Nephron progenitor cell (in vitro differentiated cells): ENCODE measurements at places on chromosomes 1 and 21.
A peak's percentile ranks its signal among the peaks of the same experiment; 100 is the strongest.

DNA sequence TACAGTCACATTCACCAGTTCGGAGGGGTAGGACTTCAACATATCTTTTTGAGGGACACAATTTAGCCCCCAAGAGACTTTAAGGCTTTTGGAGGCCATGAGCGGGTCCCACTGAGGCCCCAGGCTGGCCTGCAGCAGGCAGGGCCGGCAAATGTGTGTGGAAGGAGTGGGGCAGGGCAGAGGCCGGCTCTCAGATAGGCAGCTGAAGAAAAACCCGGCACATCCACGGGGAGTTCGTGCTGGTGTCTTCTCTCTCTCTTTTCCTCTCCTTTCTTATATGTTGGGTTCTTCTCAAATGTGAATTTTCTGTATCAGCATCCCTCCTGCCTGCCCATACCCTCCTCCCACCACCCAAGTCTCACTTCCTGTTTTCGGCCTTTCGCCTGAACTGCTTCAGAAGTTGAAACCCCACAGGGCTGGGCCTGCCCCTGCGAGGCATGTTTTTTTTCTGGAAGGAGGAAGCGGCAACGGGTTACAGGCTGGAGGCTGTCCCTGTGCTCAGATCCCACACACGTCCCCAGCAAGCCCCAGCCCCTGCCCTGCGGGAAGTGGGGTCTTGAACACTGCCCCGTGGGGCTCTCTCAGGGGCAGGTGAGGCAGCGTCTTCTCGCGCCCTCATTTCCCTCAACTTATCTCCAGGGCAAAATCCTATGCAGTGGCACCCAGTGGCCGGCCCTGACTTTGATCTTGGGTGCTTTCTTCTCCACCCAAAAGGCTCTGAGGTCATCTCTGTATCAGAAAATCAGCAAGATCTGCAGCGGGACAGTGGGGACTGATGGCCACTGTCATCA, 9.7 kb upstream of the UMODL1 start:
- peaks cover 40% of the 10 kb centered on the region for H3K27me3 ChIP-seq
- H3K27ac ChIP-seq, result no peak overlapping the region
- no peak for DNase-seq
- H3K36me3 ChIP-seq, result no peaks in the 10 kb centered on the region

DNA sequence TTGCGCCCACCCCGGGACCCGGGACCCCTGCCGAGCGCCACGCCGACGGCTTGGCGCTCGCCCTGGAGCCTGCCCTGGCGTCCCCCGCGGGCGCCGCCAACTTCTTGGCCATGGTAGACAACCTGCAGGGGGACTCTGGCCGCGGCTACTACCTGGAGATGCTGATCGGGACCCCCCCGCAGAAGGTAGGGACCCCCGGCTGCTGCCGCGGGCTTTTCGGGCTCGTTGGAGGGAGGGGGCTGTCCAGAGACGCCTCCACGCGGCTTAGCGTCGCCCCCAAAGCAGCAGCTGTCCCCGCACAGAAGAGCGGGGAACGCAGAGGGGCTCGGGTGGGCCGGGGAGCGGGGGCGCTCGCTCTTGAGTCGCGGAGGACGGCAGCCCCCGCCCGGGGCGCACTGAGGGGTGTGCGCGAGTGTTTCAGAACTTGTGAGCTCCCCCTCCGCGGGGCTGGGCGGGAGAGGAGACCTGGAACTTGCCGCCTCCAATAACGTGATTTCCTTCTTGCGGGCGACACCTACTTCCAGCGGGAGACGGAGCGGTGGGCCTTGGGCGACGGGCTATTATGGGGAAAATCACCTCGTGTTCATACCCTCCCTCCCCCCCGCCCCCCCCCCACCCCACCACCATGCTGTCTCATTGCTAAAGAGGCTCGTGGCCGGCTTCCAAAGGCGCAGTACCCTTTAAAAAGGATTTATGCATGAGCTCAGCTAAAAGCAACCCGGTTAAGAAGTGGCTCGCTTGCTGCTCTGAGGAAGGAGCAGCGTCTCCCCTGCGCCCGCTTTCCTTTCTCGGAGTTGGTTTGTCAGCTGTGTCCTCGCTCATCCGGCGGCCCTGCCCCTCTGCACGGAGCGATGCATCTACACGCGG, 664 bp downstream of the BACE2 start:
- no peaks in the 10 kb centered on the region for H3K36me3 ChIP-seq
- H3K27me3 ChIP-seq, result peaks cover 59% of the 10 kb centered on the region
- peak; percentile 59 for DNase-seq

GRCh38 chr1:31515056-31515775, 61.1 kb upstream of the TINAGL1 start:
- peak overlapping the region; percentile 16 for H3K27ac ChIP-seq
- no peak overlapping the region for H3K4me3 ChIP-seq
- H3K27me3 ChIP-seq, result peaks cover 12% of the 10 kb centered on the region
- H3K4me1 ChIP-seq, result peaks cover 7% of the 10 kb centered on the region

DNA sequence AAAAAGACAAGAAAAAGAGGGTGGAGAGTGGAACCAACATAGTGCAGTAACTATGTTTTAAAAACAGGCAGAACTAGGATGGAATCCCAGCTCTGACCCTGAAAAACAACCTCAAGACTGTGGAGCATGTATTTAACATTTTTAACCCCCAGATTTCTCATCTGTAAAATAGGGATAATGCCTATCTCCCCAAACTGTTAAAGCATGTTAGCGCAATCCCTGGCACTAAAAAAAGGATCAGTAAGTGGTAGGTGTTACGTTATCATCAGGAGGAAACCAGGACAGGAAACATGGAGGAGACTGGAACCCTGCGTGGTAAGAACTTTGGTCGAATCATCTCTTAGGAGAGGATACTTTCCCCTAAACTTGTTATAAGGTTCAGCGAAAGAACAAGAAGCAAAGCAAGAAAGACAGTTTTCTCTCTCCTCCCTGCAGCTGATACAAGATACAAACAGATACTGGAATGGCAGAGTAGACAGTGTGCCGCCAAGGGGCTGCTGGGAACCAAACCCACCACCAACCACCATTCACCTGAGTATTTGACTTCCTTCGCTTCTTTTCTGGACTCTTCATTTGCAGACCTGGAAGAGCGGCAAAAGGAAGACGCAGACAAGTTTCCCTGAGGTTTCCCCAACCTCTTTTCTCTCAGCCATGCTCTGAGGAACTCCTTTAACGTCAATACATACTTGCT, 991 bp downstream of the PYGO2 start:
- DNase-seq, result no peak
- peak overlapping the region; percentile 97 for H3K27ac ChIP-seq
- H3K4me1 ChIP-seq, result peaks cover 57% of the 10 kb centered on the region
- H3K36me3 ChIP-seq, result peaks cover 24% of the 10 kb centered on the region

- H3K4me1 ChIP-seq, result peaks cover 23% of the 10 kb centered on the region
- no peak overlapping the region for H3K4me3 ChIP-seq
- peaks cover 34% of the 10 kb centered on the region for H3K36me3 ChIP-seq
- DNase-seq, result no peak
- H3K27ac ChIP-seq, result peak overlapping the region; percentile 14
- no peaks in the 10 kb centered on the region for H3K27me3 ChIP-seq
These were observed 9.8 kb downstream of the FBXO42 start for GRCh38 chr1:16342331-16343062.

- H3K27me3 ChIP-seq, result no peaks in the 10 kb centered on the region
- no peak overlapping the region for H3K4me3 ChIP-seq
- H3K4me1 ChIP-seq, result no peaks in the 10 kb centered on the region
These were observed 135.9 kb upstream of the CHRM3 start for GRCh38 chr1:239250353-239251035.

GRCh38 chr21:46111857-46112724, 14.2 kb downstream of the COL6A2 start:
- H3K4me3 ChIP-seq, result no peak overlapping the region
- no peak for DNase-seq
- no peaks in the 10 kb centered on the region for H3K27me3 ChIP-seq
- no peaks in the 10 kb centered on the region for H3K4me1 ChIP-seq

DNA sequence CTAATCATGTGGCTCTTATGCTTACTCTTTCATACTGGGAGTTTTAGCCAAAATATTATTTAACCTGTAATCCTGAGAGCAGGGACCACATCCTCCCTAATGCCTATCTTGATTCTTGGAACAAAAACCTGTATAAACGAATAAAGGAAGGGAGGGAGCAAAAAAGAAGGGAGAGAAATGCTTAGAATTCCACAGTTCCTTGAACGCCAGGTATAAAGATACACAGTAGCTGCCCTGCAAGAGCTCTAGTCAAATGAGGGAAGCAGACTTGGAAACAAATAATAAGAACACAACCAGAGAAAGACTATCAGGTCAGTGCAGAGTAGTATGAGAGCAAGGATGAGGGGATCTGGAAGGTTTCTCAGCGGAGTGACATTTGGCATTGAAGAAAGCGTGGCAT, 116.3 kb downstream of the SLC30A10 start:
- H3K4me1 ChIP-seq, result peaks cover under 1% of the 10 kb centered on the region
- H3K27me3 ChIP-seq, result peaks cover 15% of the 10 kb centered on the region
- H3K27ac ChIP-seq, result no peak overlapping the region
- DNase-seq, result no peak
- no peaks in the 10 kb centered on the region for H3K36me3 ChIP-seq
- no peak overlapping the region for H3K4me3 ChIP-seq

DNA sequence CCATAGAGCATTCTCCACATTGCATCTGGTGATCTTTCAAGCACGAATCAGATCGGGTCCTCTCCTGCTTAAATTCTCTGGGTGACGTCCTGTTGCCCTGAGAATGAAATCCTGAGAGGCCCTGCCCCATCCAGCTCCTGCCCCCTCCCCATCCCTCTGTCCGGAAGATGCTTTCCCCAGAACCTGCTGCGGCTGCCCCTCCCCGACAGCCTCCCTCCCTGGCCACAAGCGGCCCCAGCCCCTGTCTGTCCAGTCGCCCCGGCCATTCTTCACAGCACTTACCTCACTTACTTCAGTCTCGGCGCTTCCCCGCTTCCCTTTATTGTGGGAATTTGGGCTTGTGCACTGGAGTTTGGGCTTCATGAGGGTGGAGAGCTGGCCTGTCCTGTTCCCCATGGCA, 40.3 kb downstream of the TAS1R2 start:
- peak overlapping the region; percentile 28 for H3K4me3 ChIP-seq
- H3K36me3 ChIP-seq, result no peaks in the 10 kb centered on the region
- H3K27ac ChIP-seq, result no peak overlapping the region
- no peak for DNase-seq

DNA sequence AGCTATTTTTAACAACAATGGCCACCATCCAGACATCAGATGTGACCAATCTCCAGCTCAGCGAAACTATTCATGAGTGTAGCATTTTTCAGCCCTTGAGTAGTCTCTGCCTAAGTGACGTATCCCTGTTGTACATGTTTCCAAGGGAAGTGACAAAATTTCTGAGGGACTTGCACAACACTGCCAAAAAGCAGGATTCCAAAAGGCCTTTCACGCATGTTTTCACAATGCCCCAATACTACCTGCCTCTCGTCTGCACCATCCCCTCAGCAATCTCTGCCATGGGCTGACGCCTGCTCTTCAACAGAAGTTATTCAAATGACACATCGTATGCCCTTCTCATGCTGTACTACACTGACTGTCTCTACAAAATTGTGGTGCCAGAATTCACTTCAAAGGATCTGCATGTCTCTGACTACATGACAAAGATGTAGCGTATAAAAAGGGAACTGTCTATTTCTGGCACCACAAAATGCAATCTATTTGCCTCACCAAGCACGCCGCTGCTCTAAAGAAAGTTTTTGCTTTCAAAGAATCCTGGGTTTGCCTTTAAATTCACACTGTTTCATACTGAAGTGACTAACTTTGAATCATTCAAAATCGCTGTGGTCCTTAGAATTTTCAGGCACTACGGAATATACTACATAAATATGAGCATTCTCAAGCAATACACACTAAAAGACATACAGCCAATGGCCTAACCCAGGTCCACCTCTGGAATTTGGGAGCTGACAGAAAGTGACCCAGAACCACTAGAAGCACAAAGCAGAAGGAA, 32.9 kb downstream of the JAK1 start:
- no peaks in the 10 kb centered on the region for H3K36me3 ChIP-seq
- no peak overlapping the region for H3K27ac ChIP-seq
- H3K27me3 ChIP-seq, result no peaks in the 10 kb centered on the region
- H3K4me3 ChIP-seq, result no peak overlapping the region
- DNase-seq, result no peak

- no peaks in the 10 kb centered on the region for H3K4me1 ChIP-seq
- no peak overlapping the region for H3K27ac ChIP-seq
- DNase-seq, result no peak
These were observed 500.7 kb downstream of the LMO4 start for GRCh38 chr1:87829360-87829759.

DNA sequence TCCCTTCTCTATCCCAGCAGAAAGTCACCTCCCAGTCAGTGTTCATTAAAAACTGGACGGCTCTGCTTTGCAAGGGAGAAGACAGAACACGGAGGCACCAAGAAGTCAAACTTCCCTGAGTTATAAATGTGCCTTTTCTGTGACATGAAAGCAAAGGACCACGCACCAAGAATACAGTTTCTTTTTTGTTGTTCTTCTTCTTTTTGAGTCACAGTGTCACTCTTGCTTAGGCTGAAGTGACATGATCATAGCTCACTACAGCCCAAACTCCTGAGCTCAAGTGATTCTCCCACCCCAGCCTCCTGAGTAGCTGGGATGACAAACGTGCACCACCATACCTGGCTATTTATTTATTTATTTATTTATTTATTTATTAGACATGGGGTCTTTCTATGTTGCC, 22.7 kb downstream of the GLUL start:
- no peak overlapping the region for H3K27ac ChIP-seq
- no peak for DNase-seq
- H3K27me3 ChIP-seq, result peaks cover 9% of the 10 kb centered on the region

GRCh38 chr1:51558375-51558924, 39.4 kb upstream of the EPS15 start:
- H3K4me1 ChIP-seq, result peaks cover 11% of the 10 kb centered on the region
- H3K27ac ChIP-seq, result no peak overlapping the region
- no peak for DNase-seq
- no peaks in the 10 kb centered on the region for H3K36me3 ChIP-seq

- no peak overlapping the region for H3K4me3 ChIP-seq
- H3K36me3 ChIP-seq, result no peaks in the 10 kb centered on the region
- H3K4me1 ChIP-seq, result no peaks in the 10 kb centered on the region
- H3K27ac ChIP-seq, result no peak overlapping the region
- peaks cover 3% of the 10 kb centered on the region for H3K27me3 ChIP-seq
These were observed 8.5 kb upstream of the AKNAD1 start for GRCh38 chr1:108865316-108865910.

DNA sequence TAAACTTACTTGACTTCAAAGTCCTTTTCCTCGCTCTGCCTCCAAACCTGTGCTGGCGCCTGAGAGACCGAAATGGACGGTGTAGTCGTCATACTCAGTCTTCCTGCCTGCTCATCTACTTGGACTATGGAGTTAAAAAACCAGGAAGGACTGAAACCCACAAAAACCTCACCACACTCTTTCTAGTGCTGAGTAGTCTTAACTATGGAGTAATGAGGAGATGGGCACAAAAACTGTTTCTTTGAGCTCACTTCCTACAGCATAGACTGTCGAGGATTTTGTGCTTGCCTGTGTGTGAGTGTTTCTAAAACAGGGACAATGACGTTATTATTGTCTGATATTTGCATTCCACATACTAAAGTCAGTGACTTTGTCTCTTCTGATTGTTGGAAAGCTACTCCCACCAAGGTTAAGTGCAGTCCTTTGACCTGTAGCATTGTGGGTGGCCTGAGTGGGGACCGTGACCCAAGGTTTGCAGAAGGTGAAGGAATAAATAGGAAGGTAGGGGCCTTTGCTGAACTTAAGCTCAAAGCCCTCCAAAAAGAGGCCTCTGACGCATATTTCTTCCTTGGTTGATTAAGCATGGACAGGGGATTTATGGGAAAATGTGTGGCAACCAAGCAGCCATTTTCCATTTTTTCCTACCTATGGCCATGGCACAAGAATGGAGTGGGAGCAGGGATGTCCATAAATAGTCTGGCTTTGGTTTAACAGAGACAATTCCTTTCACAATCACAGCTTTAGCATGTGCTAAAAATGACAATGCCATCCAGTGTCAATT, 109.6 kb downstream of the ZBTB18 start:
- no peak overlapping the region for H3K27ac ChIP-seq
- no peaks in the 10 kb centered on the region for H3K36me3 ChIP-seq
- H3K27me3 ChIP-seq, result peaks cover 7% of the 10 kb centered on the region
